ENCODE measurements at places on chromosomes 1 and 21.

- no peak for DNase-seq
Measured at GRCh38 chr21:43300496-43301408, 126.2 kb downstream of the SIK1 start.

- DNase-seq = no peak
Measured at GRCh38 chr1:225425201-225425786, 2.5 kb downstream of the LBR start.

DNA sequence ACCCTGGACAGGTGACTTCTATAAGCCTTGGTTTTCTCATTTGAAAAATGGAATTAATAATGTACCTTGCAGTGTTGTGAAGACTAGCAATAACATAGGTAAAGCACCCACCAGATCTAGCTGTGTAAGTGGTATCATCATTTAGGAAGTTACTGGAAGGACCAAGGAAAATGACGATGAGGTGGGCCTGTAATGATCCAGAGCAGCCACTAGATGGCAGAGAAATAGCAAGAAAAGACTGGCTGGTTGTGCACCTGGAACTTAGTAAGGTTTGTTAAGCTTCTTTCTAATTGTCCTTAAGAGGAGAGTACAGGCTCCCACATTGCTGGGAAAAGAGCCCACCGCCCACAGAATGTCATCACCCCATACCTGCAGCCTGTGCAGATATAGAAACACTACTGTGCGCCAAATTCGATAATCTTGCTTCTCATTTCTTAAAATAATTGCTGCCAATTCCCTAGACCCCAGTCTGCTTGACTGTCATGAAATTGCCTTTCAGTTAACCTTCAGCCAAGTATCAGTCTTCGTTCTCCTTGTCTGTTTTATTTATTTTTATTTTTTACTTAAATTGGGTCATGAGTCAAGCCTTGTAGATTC lies 37.2 kb downstream of the WNT4 start:
- peak; percentile 15 for DNase-seq

- DNase-seq = no peak
Measured at GRCh38 chr1:29757866-29758780, 521.8 kb downstream of the PTPRU start.

GRCh38 chr1:151085953-151086559 lies 15.5 kb downstream of the GABPB2 start:
- no peak for DNase-seq

DNA sequence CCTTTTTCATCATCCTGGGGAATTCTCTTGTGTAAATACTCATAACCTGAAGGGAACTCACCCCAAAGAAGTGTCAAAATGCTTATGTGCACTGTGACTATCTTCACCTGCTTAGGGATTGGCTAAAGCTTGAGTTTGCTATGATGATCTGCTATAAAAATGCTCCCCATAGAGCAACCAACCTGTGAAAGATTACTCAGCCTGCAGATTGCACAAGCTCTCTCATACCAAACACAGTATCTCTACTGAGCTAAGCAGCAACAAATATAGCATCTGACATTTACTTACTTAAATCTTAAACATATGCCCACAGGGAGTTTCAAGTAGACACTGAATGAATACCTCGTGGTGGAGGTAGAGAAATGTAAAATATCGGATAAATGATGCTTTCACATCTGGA lies 725.8 kb downstream of the MRPL39 start:
- DNase-seq = no peak

DNA sequence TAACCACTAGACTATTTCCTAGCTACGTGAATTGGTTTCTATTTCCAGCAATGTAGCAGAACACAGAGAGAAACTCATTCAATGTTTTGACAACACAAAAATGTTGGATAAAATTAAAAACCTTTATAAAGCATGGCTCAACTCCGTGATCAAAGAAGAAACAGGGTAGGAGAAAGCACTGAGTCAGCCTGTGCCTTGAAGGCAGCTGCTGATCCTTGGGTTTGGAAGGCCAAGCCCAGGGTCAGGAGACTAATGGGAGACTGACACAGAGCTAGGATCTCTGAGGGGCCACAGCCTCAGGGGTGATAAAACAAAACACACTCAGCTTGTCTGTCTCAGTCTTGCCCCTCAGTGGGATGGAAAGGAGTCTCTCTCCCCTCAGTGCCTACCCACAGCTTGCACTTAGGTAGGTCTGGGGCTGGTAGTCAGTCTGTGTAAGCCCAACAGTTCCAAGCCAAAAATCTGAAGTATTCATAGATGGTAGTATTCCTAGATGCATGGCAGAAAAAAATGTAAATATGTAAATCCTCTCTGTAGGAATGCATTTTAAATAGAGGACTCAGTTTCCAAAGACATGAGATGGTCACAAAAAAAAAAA lies 53.3 kb downstream of the B3GALNT2 start:
- no peak for DNase-seq

DNA sequence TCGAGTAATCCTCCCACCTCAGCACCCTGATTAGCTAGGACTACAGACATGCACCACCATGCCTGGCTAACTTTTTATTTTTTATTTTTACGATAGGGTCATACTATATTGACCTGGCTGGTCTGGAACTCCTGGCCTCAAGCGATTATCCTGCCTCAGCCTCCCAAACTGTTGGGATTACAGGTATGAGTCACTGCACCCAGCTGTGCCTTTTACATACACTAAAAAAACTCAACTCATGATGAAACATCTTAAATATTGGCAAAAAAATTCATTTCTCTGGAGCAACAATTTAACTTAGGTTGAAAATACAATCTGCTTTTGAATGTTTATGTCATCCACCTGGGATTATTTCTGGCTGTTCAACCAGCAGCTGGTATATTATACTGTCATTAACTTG lies 598.3 kb upstream of the ZP4 start:
- no peak for DNase-seq

- no peak for DNase-seq
Measured at GRCh38 chr1:205592443-205593003, 39.3 kb downstream of the ELK4 start.

GRCh38 chr1:36775716-36776115 lies 258.6 kb downstream of the GRIK3 start:
- DNase-seq = no peak

- DNase-seq = no peak
Measured at GRCh38 chr1:22309572-22309971, 142.1 kb upstream of the ZBTB40 start.

DNA sequence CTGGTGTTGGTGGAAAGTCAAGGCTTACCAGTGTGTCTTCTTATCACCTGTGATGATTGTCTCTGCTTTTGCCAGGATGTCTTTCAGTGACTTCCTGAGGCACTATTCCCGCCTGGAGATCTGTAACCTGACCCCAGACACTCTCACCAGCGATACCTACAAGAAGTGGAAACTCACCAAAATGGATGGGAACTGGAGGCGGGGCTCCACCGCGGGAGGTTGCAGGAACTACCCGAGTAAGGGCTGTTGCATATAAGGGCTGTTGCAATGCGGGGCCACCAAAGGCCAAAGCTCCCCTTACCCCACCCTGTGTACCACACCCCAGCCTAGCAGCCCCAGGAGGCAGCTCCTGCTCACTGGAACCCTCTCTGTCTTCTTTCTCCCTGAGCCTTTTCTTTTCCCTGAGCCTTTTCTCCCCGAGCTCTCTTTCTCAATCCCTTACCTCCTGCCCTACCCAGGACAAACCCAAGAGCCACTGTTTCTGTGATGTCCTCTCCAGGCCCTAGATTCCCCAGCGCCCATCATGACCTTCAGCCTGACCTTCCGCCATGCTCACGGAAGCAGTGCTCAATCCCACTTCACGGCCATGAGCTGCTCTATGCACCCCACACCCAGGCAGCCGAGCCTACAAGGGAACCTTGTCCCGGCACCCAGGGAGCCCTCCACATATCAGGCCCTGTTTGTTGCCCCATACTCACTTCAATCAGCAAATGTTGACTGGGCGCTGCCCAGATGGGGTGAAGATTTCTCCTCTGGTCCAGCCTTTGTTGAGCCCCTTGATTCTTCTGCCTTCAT lies 40.6 kb downstream of the CAPN2 start:
- DNase-seq = no peak
